ENCODE measurements at places on chromosomes 4 and X.

DNA sequence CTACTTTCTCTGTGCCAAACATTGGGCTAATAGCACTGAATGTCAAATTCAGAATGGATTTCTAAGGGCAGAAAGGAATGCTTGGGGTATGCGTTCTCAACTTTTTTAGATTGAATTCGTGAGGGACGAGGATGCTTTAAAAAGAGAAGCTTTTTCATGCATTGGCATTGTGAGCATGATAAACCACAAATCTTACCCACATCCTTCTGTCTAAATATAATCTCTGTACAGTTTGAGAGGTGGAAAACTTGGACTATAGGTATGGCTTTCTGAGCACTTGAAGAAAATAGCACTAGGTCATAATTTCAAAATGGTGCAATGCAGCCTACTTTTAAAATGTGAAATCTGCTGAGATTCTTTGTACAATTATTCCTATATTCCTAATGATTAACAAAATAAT, 71.4 kb upstream of the HHIP start:
- no peak for DNase-seq

DNA sequence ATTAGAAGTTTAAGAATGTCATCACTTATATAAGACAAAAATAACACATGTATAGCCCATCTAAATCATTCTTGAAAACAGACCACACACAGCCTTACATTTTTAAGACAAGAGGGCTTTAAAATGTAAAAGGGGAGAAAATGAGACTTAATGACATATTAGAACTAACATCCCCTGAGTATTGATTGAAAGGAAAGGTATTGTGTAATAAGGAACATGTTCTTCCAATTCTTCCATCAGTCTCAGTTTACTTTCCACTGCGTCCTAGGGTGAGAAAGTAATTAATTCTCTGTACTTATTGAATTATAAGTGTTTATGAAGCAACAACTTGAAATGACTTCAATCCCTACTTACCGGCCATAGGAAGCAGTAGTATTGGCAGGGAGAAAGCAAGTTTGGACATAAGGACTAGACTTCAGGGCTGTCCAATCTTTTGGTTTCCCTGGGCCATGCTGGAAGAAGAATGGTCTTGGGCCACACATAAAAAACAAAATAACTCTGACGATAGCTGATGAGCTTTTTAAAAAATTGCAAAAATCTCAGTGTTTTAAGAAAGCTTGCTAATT, 202.7 kb upstream of the SPRY1 start:
- no peak for DNase-seq

DNA sequence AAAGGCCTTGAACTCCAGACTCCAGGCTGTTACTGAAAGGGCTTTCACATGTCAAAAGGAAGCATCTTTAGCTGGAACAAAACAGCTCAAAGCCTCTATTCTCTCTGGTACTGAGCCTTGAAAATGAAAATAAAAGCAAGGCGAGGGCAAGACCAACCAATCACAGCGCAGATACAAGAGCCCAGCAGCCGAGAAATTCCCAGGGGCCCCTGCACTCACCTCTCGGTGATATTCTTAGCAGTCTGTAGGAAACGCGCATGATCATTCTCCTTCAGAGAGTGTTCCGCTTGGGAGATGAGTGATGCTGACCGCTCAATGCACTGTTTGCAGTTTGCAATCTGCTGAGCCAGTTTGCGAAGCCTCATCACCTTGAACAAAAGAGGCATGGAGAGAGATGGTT, 138.1 kb downstream of the MID1 start:
- DNase-seq, result no peak

GRCh38 chrX:108264376-108264775, 172.8 kb downstream of the ATG4A start:
- DNase-seq, result no peak

DNA sequence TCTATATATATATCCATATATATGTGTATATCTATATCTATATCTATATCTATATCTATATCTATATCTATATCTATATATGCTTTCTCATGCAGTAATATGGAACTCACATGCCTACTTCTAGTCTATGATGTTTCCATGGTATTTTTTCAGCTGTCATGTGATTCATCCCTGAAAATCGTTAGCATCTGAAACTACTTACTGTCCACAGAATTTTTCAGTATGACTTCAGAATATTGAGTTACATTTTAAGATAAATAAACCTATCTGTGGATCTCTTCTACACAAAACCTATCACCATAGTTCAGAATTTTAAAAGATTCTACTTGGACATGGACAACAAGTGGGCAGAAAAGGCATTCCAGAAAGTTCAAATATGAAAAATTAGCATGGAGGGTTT, 855.1 kb upstream of the INTU start:
- DNase-seq, result no peak

- no peak for DNase-seq
These were observed 165.9 kb upstream of the HHIP start for GRCh38 chr4:144480068-144480467.

DNA sequence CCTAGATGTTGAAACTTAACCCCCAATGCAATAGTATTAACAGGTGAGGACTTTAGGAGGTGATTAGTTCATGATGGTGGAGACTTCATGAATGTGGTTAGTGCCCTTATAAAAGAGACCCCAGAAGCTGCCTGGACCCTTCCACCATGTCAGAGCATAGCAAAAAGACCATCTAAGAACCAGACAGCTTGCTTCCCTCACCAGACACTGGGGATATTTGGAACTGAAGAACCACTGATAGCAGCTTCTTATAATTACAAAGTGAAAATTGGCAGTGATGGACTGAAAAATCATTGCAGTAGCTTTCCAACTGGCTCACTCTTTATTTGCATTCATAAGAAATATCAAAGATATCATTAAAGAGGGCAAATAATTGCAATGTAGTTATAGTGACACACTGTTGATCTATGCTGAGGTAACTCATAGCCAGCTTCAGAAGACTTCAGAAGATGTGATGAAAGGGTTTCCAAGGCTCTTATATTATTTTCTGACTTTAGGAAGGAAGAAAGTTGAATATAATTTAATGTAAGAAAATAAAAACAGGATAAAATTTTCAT, 5.8 kb downstream of the RASSF6 start:
- DNase-seq, result no peak

DNA sequence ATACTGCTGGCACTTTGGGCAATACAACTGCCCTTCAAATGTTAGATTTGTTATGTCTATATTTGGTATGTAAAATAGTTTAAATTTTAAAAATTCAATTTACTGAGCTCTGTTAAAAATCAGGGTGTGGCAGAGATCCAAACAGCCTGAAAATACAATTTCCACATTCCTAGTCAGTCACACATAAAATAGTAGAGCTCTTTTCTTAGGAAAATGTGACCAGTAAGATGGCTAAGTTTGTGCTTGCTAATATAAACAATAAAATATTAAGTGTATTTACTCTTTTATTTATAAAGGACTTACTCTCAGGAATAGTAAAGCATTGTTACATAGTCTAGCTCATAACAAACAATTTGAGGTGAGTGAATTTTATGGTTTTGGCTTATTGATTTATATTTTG, 200.2 kb downstream of the DKK2 start:
- DNase-seq, result no peak

- DNase-seq, result no peak
These were observed 125.1 kb downstream of the RAPGEF2 start for GRCh38 chr4:159227984-159228383.

Data from CD4-positive, alpha-beta T cell treated with Interleukin-15 for 4 hours (primary cell).